ENCODE measurements at places on chromosomes 2 and 18.

DNA sequence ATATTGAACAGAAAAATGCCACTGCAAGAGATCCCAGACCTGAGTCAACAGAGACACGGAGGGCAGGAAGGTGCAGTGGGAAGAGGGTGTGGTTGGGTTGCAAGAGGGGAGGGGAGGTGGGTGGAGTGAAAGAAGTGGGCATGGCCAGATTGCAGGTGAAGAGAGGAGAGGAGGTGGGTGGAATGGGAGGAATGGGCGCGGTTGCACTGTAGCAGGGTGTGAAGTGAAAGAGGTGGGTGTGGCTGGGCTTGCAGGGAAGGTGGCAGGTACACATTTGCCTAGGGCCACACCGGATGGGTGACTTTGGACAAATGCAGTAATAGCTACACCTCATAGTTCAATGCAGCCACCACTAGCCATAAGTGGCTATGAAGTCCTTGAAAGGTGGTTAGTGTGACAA is 71.1 kb downstream of the DOCK10 start:
- no peak for DNase-seq

GRCh38 chr18:45670281-45670962 is 53.6 kb upstream of the SLC14A1 start:
- DNase-seq, result peak; percentile 30

DNA sequence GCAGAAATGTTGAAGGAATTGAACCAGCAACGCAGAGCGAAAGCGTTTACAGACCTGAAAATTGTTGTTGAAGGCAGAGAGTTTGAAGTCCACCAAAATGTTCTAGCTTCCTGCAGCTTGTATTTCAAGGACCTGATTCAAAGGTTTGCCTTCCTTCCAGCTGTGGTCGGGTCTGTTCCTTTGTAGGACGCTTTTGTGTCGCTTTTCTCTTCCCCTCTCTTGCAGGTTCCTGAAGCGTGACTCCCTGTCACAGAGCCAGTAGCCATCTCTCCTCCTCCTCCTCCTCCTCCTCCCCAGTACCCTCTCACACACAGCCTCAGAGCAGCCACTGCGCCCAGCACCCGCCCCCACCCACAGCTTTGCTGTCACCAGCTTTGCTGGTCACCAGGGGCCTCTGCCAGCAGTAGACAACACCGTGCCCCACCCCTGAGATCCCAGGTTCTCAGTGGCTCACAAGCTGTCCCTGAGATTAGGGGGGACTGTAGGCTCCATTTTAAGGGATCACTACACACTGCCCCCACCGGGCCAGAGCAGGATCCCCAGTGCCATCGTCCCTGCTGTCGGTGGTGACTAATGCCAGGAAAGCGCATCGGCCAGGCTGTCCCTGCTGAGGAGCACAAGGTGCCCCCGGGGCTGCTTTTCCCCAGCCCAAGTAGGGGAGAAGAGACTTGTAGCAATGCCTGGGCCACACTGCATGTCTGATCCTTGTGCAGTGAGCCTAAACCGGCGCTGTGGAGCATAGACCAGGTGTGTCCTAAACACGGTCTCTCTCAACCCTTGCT is 242.3 kb downstream of the ATAD2B start:
- DNase-seq, result no peak

GRCh38 chr2:221715523-221716247 is 143.6 kb upstream of the EPHA4 start:
- DNase-seq, result no peak

DNA sequence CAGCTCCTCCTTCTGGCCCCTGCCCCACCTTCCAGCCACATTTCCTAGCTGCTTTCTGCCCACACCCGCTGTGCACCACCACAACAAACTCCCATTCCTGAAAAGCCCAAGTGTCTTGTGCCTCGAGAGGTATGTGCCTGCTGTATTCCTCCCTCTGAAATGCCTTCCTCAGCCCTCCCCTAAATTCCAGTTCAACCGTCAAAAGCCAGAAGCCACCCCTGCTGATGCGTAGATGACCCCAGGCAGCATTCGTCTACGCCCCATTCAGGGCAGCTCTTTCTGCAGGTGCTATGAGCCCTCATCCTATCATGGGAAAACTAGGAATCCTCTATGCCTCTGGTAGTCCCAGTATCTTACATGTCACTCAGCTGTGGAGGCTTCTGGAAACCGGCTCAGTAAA is 71.7 kb downstream of the DNMT3A start:
- no peak for DNase-seq

DNA sequence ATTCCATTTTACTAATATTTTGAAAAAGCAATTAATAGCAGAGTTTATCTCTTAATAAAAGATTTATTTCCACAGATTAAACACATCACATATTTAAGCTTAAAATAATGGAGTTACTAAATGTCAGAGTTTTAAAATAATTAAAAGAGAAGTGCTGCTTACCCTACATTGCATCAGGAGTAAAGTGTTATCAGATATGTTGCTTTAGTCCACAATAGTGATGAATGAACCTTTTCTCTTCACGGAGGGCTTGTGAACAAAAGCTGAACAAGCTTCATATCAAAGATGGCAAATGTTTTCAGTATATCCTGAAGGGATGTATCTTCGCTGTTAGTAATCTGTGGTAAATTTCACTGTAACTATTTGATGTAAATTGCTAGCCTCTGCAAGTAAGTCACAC is 69.4 kb upstream of the TTC27 start:
- DNase-seq, result no peak

GRCh38 chr2:239598732-239599090 is 197.9 kb upstream of the HDAC4 start:
- DNase-seq, result no peak

GRCh38 chr2:151638191-151638933 is 95.9 kb downstream of the NEB start:
- no peak for DNase-seq

DNA sequence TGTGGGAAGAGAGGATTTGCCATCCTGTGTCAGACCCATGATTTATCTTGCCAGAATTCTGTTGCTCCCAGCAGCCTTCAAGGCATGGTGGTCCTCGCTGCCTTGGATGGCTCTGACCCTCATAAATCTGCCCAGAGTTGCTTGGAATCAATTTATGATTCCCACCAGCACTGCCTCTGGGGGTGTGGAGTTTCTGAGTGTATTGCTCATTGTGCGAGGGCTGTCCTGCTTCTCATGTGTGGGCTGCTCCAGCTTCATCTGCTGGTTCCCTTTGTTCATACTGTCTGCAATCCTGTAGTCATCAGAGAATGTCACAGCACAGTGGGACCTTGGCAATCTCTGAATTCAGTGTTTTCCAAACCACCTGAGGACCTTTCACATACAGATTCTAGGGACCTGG is 139.8 kb downstream of the CLIP4 start:
- no peak for DNase-seq

- DNase-seq, result no peak
Observed at GRCh38 chr18:3441290-3441689, 8.7 kb upstream of the TGIF1 start.

- DNase-seq, result no peak
Observed at GRCh38 chr18:55387139-55387984, 200.6 kb downstream of the TCF4 start.

- DNase-seq, result no peak
Observed at GRCh38 chr2:98483257-98483861, 38.7 kb downstream of the INPP4A start.

GRCh38 chr18:32879497-32879896 is 106.7 kb upstream of the KLHL14 start:
- DNase-seq, result no peak

GRCh38 chr18:69878213-69878933 is 69.3 kb downstream of the CD226 start:
- DNase-seq, result no peak

DNA sequence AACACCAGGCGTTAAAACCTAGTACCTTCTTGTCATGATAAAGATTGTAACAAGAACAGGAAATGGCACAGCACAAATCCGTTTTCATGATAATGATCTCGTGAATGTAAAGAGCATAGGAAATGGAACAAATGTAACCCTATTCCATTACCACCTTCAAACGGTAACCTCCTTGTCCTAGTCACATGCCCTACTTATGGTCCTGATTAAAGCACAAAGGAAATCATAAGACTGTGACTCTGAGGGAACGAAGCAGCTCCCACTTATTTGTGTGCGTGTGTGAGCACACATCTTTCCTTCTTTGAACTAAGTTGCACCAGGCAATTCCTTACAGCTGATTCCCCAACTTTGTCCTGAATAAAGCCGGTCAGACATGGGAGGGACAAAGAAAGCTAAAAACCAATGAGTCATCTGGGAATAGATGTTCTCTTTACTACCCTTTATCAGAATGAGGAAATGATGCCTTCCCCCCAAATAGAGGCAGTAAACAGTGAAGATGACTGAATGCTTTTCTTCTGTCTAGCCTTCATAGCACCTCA is 192.6 kb downstream of the IKZF2 start:
- no peak for DNase-seq

DNA sequence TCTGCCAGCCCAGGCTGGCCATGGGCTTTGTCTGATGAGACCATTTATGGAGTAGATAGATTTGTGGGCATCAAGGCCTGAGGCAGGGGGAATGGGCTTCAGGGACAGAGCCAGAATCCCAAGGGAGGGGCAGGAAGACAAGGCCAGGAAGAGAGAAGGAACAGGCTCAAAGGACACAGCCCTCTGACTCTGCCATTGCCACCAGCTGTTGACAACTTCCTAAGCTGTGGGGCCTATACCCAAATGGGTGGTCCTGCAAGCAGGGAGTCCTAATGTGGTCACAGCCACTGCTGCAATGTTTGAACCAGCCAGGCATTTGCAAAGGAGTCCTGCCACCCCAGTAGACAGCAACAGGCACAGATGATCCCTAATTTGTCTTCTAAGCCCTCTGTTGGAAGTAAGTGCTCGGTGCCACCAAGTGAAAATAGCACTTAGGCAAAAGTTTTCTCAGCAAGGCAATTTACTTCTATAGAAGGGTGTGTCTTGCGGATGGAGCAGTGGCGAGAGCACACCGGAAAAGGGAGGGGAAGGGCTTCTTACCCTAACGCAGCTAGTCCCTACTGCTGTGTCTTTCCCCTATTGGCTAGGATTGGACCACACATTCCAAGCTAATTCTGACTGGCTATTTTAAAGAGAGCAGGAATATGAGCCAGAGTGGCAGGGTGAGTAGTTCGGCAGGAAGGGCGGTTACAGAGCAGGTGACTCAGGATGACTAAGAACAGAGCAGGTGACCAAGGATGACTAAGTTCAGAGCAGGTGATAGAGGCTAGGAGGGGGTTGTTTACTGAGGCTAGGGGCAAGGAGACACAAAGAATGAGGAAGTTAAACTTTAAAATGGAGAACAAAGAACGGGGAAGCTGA is 47.2 kb downstream of the C1QL2 start:
- DNase-seq, result no peak

GRCh38 chr2:16640867-16641266 is 24.8 kb downstream of the CYRIA start:
- DNase-seq, result no peak

DNA sequence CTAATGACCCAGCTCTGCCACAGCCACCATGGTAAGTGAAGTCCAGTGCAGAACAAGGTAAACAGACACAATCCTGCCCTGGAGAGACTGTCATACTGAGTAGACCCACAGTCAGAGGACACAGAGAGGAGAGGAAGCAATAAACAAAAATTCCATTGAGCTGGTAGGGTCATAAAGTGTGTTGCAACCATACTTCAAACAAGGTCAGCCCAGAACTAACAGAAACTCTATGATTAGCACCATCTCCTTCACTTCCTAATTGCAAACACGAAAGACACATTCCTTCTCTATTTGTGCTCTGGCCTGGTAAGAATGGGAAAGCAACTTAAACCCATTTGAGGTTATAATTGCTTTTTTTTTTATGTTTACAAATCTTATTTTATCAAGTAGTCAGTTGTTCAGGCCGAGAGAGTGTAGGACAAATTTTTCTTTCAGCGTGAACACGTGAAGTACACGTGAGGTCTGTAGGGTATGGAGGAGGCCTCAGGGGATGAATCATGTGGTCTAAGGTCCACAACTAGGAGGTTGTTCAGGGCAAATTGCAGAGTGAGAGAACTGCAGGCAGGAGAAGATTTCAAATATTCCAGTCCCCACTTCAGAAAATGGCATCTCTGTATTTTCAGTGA is 71.4 kb upstream of the GLS start:
- DNase-seq, result no peak

DNA sequence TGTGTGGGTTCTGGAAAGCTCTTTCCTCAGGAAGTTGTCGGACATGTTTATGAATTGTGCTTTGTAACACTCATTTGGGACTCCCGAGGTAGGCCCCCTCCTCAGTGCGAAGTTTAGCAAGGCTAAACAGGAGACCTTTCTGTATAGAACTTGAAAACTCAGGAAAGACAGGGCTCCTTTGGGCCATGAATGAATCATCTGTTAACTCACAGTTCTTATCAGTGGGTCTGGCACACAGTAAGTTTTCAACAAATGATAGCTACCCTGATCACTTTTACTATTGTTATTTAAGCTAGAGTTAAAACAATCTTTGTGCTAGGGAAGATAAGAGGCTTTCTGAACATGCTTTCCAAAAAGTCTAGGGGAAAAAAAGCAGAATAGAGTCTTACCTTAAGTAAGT is 430.5 kb upstream of the ETAA1 start:
- no peak for DNase-seq

GRCh38 chr2:205407984-205408383 is 274.3 kb upstream of the NRP2 start:
- no peak for DNase-seq

GRCh38 chr2:152034257-152034801 is 64.5 kb downstream of the CACNB4 start:
- no peak for DNase-seq

- no peak for DNase-seq
Observed at GRCh38 chr2:66925128-66925527, 472.0 kb upstream of the ETAA1 start.

GRCh38 chr2:200698217-200698616 is 112.4 kb downstream of the AOX1 start:
- DNase-seq, result no peak

GRCh38 chr18:56233595-56233994 is 404.8 kb downstream of the TXNL1 start:
- DNase-seq, result no peak

DNA sequence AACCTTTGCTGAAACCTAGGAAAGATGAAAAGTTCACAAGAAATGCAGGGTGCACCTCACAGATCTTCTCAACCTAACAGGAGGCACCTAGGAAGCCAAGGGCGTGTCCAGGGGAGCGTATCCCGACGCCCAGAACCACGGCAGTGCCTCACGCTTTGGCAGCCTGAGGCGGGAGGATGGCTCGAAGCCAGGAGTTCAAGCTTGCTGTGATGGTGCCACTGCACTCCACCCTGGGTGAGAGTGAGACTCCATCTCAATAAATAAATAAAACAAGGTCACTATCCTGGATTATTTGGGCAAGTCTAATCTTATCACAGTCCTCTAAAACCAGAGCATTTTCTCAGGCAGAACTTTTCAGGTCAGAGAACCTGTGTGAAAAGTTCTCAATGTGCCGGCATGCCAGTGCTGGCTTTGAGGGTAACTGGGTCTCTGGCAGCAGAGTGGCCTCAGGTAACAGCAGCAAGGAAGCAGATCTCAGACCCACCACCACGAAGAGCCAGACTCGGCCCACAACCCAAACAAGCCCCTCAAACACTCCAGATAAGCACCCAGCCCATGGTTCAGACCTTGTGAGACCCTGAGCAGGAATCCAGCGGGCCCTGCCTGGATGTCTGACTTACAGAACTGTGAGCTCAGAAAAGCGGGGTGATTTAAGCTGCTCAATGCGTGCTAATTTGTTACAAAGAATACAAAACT is 11.7 kb downstream of the HSBP1L1 start:
- no peak for DNase-seq

GRCh38 chr2:33020883-33021282 is 74.1 kb downstream of the LTBP1 start:
- no peak for DNase-seq

All from stimulated activated CD8-positive, alpha-beta memory T cell treated with anti-CD3 and anti-CD28 coated beads, Interleukin-7, amount 100 ng/mL, for 4 hours (primary cell).